ENCODE measurements at places on chromosomes 2 and 18.

DNA sequence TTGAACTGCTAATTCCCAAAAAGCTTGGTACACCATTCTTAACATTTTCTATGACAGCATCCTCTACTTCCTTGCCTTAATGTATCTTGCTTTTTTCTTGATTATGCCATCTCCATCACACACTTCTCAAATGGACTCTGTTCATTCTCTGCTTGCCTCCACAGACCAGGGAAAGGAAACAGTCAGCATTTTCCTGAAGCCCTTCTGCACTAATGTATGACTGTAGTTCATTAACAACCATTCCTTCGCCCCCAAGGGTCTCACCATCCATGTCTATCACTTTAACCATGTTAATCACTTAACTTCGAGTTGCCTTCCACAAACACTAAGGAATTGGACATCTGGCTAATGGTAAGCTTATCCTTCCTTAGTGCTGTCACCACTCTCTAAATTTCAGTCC, 54.8 kb downstream of the COBLL1 start:
- no peak for DNase-seq

DNA sequence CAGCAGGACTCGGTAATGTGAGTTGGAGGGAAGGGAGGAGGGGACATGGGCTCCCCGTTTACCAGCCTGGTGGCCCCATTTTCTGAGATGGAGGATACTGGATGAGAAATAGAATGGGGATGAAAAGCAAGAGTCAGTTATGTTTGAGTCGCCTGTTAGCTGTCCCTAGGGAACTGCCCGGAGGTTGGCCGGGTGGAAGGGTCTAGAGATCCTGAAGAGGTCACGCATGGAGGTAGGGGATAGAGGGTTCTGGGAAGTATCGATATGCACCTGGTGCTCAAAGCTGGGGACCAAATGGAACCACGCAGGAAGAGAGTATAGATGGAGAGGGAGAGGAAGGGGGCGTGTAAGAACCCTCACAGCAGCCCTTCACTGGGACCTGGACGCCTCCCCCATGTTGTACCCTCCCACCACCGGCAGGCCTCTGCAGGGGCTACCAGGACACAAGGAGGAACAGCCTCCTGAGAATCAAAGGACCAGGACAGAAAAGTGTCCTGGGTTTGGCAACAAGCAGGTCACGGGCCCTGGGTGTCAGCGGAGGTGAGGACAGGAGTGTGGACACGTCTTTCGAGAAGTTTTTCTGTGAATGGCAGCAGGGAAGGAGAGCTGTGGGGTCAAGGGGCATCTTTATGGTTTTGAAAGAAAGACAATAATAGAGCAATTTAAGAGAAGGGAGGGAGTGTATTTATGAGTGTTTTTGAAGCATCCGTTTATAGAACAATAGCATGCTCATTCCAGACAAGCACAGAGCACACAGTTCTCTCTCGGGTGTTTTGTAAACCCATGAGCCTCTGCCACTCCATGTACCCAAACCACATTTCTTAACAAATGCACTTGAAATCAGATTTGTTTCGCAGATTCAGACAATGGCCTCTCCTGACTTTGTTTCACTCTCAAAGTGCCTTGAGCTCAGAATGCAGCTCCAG, 132.2 kb downstream of the SMAD7 start:
- no peak for DNase-seq

GRCh38 chr18:363301-364085, 95.6 kb upstream of the THOC1 start:
- DNase-seq = no peak

DNA sequence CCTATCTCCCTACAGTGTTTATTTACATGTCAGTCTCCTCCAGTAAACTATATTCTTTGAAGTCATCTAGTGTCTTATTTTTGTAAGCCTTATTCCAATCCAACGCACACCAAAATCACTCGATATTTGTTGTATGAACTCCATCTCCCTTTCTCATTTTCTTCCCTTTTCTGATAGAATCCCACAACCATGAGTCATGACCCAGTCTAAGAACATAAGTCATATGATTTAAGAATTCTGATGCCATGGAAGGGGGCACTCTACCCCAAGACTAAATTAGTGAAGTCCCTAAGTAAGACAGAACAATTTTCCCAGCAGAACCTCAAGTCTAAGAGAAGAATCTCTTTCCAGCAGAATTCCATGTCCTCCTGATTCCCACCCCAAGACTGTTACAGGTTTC, 5.4 kb downstream of the CHMP3 start:
- no peak for DNase-seq

GRCh38 chr2:219274361-219274921, 4.7 kb upstream of the DNAJB2 start:
- DNase-seq = no peak

GRCh38 chr18:35038881-35039491, 2.2 kb upstream of the MAPRE2 start:
- DNase-seq = no peak

- no peak for DNase-seq
Observed at GRCh38 chr2:120824246-120824645, 88.6 kb downstream of the GLI2 start.

DNA sequence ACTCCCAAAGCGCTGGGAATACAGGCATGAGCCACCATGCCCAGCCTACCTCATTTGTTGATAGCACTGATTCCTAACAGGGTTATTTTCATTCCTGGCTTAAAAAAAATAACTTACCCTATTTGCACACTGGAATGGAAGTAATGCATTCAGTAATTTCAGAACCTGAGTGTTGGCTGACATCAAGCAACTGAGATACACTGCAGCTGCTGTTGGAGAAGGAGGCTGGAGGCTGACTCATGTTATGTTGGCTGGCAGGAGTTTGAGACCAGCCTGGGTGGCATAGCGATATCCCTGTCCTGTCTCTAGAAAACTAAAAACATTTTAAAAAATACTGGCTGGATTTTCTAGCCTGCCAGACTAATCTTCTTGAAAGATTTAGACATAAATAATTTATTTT, 385.1 kb upstream of the MEX3C start:
- DNase-seq = no peak

DNA sequence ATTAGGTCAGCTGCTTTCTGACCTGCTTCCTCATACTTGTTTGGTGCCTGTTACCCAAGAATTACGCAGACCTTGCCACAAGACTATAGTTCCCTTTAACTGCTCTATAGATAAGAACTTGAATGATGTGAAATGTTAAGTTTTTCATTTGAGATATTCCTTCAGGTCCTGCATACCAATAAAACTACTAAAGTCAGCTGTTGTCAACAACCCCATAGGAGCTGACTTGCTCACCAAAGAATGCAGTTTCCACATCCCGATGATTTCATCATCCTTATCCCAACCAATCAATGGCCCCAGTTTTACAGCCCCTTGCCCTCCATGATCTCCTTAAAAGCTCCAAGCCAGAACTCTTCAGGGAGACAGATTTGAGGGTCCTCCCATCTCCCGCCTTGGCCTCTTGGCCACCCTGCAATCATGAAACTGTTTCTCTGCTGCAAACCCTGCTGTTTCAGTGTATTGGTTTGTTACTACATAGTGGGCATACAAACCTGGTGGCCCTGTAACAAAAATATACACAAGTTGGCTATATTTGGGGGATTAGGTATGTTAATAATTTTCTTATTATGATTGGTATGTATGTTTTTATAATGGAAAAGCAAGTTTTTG, 396.3 kb upstream of the CHST9 start:
- DNase-seq = no peak

DNA sequence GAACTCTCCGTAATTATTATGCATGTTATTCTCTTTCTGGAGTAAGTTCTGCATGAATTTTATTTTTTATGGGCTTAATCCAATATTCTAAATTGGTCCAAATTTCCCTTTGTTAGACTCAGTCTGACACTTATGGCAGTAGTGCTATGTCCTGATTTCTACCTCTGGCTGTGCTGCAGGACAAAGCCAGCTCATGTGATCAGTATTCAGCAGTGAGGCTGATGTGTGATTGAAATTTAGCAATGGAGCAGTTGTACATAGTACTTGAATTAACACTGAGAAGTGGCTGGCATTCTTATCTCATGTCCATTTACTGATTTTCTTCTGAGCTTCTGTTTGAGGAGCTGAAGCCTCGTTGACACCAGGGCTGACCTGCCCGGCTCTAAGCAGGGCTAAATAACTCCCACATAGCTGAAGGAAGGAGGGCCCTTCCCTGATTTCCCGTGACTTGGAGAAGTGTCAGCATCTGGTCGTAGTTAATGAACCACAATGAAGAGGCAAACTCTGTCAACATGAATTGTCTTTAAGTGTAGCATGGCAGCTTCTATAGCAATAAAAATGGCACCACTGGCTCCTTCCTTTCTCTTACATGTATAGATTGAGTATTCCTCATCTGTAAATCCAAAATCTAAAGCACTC, 159.0 kb upstream of the RASGRP3 start:
- DNase-seq = no peak

- DNase-seq = no peak
Observed at GRCh38 chr18:24000613-24001490, 13.7 kb upstream of the TTC39C start.

GRCh38 chr2:77839102-77839501, 316.9 kb upstream of the LRRTM4 start:
- no peak for DNase-seq

GRCh38 chr2:187679454-187679853, 125.2 kb upstream of the TFPI start:
- no peak for DNase-seq

- no peak for DNase-seq
Observed at GRCh38 chr2:180647621-180648020, 332.8 kb upstream of the UBE2E3 start.

GRCh38 chr2:201111096-201111495, 4.9 kb upstream of the CFLAR start:
- DNase-seq = no peak

- DNase-seq = no peak
Observed at GRCh38 chr2:129699781-129700573, 279.5 kb upstream of the RAB6C start.

DNA sequence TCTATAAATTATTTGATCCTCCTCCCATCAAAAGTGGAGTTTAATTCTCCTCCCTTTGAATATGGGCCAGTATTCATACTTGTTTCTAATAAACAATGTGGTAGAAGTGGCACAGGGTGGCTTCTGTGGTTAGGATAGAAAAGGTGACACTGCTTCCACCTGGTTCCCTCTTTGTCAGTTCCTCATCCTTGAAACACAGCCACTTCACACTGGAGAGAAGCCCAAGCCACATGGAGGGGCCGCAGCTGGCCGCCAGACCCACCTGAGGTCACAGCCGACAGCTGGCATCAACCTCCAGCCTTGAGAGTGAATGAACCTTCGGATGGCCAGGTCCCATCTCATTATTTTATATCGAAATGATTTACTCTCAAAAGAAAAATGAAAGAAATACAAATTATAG, 27.5 kb upstream of the SLC66A3 start:
- no peak for DNase-seq

DNA sequence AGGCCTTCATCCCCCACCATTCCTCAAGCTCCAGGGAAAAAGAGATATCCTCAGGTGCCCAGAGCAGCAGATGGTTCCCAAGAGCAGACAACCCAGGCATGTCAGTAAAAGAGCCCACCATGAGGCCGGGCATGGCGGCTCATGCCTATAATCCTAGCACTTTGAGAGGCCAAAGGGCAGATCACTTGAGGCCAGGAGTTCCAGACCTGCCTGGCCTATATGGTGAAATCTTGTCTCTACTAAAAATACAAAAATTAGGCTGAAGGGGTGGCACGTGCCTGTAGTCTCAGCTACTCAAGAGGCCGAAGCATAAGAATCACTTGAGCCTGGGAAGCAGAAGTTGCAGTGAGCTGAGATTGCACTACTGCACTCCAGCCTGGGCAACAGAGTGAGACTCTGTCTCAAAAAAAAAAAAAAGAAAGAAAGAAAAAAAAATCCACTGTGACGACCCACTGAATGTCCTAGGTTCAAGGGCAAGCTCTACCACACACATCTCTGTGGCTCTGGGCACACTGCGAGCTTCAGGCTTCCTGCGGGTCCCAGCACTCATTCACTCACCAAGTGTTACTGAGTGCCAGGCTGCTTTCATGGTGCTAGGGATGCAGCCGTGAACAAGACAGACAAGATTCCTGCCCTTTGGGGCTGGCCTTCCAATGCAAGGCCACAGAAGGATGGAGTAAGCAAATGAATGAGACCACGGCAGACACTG, 6.5 kb upstream of the DUSP2 start:
- no peak for DNase-seq

DNA sequence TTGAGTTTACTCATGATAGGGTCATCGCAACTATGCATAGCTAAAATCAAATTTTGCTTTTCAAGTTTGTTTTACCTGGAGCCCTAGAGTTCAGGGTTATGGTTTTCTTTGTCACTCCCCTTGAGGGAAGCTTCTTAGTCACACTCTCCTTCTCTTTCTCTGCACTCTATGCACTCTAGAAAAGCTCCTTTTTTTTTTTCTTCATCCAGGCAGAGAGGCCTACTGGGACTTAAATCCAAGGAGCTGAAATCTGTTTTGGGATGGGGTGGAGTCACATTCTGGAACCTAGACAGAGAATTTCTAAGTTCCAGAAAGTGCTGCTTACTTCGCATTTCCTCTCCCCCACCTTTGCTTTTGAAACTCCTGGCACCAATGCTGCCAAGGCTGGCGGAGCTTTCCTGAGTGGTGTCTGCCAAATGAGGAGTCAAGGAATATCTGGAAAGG, 19.1 kb upstream of the IL18R1 start:
- DNase-seq = no peak

DNA sequence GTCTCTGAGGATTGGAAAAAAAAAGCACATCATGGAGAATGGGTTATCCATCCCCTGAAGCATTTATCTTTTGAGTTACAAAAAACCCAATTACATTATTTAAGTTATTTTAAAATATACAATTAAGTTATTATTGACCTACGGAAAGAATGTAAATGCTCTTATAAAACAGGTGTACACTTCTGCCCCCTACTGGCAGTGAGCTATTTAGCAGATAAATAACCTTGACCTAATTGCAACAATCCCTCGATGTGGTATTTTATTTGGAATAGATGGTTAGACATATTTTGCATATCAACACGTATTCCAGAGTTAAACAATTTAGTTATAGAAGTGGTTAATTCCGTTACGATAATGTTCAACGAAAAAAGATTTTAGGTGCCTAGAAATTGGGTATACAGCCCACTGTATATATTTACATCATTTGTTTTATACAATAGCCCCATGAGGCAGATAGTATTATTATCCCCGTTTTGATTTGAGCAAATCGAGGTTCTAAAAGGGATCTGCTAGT, 9.1 kb upstream of the DAW1 start:
- DNase-seq = no peak

- DNase-seq = no peak
Observed at GRCh38 chr18:9838144-9838877, 47.5 kb upstream of the TXNDC2 start.

DNA sequence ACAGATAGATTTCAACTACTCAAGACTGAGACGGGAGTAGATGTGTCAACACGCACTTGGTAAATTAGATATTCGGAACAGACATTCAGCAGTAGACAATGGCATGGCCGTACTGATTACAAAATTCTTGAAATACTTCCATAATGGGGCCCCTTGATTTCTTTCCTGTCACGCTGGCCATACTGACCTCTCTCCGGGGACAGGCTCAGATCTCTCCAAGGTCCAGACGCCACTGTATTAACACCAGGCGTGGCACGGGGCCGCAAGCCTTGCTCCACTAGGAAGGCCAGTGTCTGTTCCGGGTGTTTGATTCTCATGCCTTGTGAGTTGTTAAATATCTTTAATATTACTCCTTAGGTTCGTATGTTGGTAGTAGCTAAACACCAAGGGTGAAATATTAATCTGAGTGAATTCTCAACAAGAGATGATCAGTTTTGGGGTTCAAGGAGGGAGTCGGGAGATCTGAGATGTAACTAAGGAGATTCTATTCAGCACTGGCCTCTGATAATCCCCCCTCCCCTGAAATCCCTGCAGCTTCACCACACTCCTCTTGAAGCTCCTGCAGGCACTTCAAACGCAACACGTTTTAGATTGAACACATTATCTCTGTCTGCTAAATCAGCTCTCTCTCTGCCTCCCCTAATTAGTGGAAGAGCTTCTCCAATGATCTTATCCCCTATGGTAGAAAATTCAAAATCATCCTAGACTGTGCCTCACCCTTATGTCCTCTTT, 2.2 kb upstream of the EHD3 start:
- DNase-seq = no peak
